ENCODE measurements at places on chromosomes 1 and 21.

GRCh38 chr1:38624336-38625039 is 235.1 kb downstream of the RRAGC start:
- no peak for DNase-seq

GRCh38 chr1:66757722-66758240 is 5.5 kb downstream of the DYNLT5 start:
- no peak for DNase-seq

DNA sequence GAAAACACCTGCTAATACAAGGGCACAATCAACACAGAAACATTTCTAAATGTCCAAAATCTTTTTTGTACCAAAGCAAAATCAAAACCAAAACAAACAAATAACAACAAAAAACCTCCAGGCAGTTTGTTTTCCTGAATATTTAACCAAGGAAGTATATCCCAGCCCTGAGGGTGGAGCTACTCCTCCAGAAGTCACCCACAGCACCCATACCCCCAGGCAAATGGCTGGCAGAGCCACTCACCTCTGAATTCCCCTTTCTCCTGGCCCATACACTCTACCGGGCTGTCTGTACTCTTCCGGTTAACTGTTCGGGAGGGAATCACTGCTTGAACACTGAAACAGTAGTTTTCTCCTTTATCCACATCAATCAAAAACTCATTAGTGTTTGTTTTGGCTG is 9.5 kb downstream of the F3 start:
- no peak for DNase-seq

- peak; percentile 92 for DNase-seq
These were observed 14.9 kb downstream of the MAP3K7CL start for GRCh38 chr21:29145354-29145782.

- DNase-seq, result no peak
These were observed 746.5 kb upstream of the CHRM3 start for GRCh38 chr1:238639861-238640260.

GRCh38 chr1:229230893-229231753 is 39.8 kb upstream of the RAB4A start:
- DNase-seq, result no peak

DNA sequence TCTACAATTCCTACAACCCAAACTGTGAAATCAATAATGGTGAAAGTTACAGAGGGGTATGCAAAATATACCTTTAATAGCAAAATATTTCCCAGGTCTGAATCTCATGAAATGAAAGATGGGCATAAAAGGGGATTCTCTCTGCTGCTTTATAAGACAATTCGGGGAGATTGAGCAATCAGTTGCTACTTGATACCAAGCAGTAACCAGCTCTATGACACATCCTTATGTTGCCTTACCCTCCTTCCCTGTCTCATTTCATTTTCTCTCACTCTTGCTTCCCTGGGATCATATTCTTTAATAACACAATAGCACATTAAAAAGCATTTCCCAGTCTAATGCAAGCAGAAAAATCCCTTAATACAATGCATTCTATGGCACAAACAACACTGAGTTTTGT is 29.0 kb downstream of the ZSWIM5 start:
- DNase-seq, result peak; percentile 12

GRCh38 chr1:19397217-19397945 is 85.3 kb downstream of the SLC66A1 start:
- DNase-seq, result no peak

GRCh38 chr1:161082996-161083747 is 6.2 kb downstream of the NECTIN4 start:
- peak; percentile 99 for DNase-seq

Measured in amniotic epithelial cell (primary cell).